ENCODE measurements at places on chromosomes 11 and 22.

- DNase-seq: no peak
- H3K4me3 ChIP-seq: no peak overlapping the region
- no peak overlapping the region for H3K27ac ChIP-seq
- no peaks in the 10 kb centered on the region for H3K36me3 ChIP-seq
- H3K27me3 ChIP-seq: no peaks in the 10 kb centered on the region
Measured at GRCh38 chr11:103541186-103541795, 432.1 kb downstream of the DYNC2H1 start.

- no peaks in the 10 kb centered on the region for H3K36me3 ChIP-seq
- peaks cover 90% of the 10 kb centered on the region for H3K27me3 ChIP-seq
- peak; percentile 1 for DNase-seq
- no peak overlapping the region for H3K27ac ChIP-seq
- H3K4me1 ChIP-seq: peaks cover 4% of the 10 kb centered on the region
Measured at GRCh38 chr11:20669820-20670684, 666 bp downstream of the NELL1 start.

DNA sequence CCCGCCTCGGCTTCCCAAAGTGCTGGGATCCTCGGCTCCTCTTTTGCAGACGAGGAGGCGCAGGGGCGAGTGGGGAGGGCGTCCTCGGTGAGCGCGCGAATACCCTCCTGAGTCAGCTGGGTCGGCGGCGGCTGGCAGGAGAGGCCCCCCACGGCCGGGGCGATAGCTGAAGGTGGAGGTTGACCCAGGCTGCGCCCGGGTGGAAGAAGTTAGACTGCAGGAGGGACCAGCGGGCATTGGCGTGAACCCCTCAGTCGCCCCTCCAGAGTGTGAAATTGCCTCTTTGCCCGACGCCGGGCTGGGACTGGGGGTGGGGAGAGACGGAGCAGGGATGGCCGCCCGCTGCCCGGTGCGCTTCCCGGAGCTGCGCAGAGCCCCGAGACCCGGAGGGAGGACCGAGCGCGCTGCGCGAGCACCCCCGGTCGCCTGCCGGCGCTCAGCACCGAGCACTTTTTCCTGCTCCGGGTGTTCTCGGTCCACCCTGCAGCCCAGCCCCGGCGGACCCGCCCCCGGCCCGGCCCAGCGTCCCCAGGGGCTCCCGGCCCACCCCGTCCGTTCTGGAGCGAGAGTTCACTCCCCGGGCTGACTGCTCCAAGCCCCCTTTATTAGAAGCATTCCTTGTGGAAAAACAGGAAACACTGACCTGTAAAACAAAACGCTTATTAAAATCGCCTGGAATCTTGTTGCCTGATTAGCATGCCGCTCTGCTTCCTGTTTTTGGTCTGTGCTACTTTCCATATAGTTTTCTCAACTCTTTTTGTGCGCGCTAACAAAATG lies 13.7 kb upstream of the CPT1A start:
- DNase-seq: no peak
- H3K27me3 ChIP-seq: peaks cover 42% of the 10 kb centered on the region
- H3K36me3 ChIP-seq: no peaks in the 10 kb centered on the region
- H3K4me3 ChIP-seq: peak overlapping the region; percentile 34
- H3K27ac ChIP-seq: no peak overlapping the region

DNA sequence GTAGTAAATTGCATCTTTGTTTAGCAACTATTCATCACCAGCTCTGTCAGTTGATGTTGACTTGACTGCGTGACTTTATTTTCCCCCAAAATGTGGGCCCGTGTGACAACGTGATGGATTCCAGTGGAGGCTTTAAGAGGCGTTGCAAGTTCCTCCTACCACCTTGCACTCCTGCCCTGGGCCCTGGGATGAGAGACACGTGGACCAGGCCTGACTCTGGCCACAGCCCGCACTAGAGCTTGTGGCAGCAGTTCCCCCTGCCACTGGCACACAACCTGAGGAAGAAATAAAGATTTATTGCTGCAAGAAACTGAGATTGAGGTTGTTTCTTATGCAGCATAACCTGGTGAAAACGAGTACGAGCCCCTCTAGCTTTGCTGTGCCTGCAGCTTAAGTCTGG lies 31.9 kb downstream of the RASD2 start:
- peaks cover 7% of the 10 kb centered on the region for H3K4me1 ChIP-seq
- no peak overlapping the region for H3K27ac ChIP-seq
- DNase-seq: no peak
- no peak overlapping the region for H3K4me3 ChIP-seq

- no peaks in the 10 kb centered on the region for H3K4me1 ChIP-seq
- no peak overlapping the region for H3K27ac ChIP-seq
- H3K27me3 ChIP-seq: no peaks in the 10 kb centered on the region
- no peak for DNase-seq
- no peak overlapping the region for H3K4me3 ChIP-seq
Measured at GRCh38 chr22:49523374-49524008, 304.2 kb downstream of the BRD1 start.

- H3K36me3 ChIP-seq: no peaks in the 10 kb centered on the region
- H3K27me3 ChIP-seq: no peaks in the 10 kb centered on the region
- H3K27ac ChIP-seq: no peak overlapping the region
- H3K4me1 ChIP-seq: no peaks in the 10 kb centered on the region
- DNase-seq: no peak
- no peak overlapping the region for H3K4me3 ChIP-seq
Measured at GRCh38 chr22:48522271-48522670, 1305.4 kb downstream of the BRD1 start.

GRCh38 chr11:129280027-129280811 lies 88.1 kb upstream of the ARHGAP32 start:
- H3K4me3 ChIP-seq: peak overlapping the region; percentile 35
- no peak for DNase-seq
- no peaks in the 10 kb centered on the region for H3K36me3 ChIP-seq
- no peak overlapping the region for H3K27ac ChIP-seq
- H3K27me3 ChIP-seq: peaks cover 23% of the 10 kb centered on the region
- peaks cover 4% of the 10 kb centered on the region for H3K4me1 ChIP-seq

DNA sequence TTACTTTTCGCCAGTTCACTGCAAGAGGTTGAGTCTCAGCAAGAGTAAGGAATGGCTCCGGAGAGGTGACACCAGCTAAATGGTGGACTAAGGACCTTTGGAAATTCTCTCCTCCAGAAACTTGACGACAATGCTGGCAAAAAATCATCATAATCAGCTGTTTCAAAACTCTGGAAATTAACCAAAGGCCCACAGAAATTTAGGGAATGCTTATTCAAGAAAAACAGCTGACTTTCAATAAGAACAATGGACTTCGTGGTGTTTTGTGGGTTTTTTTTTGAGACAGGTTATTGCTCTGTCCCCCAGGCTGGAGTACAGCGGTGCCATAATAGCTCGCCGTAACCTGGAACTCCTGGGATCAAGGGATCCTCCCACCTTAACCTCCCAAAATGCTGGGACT lies 68.4 kb upstream of the SEPTIN5 start:
- DNase-seq: no peak
- H3K36me3 ChIP-seq: no peaks in the 10 kb centered on the region
- no peaks in the 10 kb centered on the region for H3K27me3 ChIP-seq

DNA sequence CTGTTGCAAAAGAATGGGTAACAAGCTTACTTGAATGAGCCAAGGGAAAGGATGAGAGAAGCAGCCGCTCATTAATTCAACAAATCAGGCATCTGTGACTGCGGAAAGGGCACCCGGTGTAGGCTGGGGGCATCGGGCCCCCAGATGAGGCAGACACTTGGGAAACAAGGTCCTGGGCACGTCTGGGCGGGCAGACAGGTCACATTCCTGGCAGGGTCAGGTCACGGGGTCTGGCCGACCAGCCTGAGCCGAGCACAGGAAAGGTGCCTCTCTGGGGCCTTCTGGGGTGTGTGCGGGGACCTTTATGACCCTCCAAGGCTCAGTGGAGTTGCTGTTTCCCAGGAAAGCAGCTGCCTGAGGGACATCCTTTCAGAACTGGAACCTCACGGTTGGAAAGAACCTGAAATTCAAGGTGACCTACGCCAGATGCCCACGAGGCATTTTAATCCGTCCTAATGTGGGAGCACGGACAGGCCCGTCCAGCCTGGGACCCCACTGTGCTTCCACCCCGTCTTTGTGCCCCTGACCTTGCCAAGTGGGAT lies 57.1 kb downstream of the ST14 start:
- H3K4me1 ChIP-seq: no peaks in the 10 kb centered on the region
- no peak for DNase-seq
- H3K36me3 ChIP-seq: no peaks in the 10 kb centered on the region
- H3K27me3 ChIP-seq: no peaks in the 10 kb centered on the region
- no peak overlapping the region for H3K4me3 ChIP-seq
- no peak overlapping the region for H3K27ac ChIP-seq

DNA sequence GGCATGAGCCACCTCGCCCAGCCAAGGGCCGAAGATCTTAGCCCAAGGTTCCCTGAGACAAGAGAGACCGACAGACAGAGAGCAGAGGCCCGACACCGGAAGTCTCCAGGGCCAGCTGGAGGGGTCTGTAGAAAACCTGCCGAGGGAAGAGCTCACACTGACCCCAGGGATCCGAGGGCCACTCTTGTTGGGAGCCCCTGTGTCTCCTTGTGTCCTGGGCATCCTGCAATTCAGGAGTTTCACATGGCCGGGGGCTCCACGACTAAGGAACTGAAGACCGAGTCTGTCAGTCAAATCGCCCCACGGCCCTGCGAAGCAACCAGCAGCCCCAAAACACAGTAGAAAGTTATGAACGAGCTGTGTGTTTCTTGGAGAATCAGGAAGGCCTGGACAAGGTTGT lies 1482.0 kb downstream of the BRD1 start:
- no peaks in the 10 kb centered on the region for H3K4me1 ChIP-seq
- H3K36me3 ChIP-seq: no peaks in the 10 kb centered on the region
- DNase-seq: no peak
- no peak overlapping the region for H3K27ac ChIP-seq
- no peaks in the 10 kb centered on the region for H3K27me3 ChIP-seq
- no peak overlapping the region for H3K4me3 ChIP-seq

- H3K27ac ChIP-seq: no peak overlapping the region
- peaks cover 5% of the 10 kb centered on the region for H3K4me1 ChIP-seq
- H3K4me3 ChIP-seq: no peak overlapping the region
- peaks cover 5% of the 10 kb centered on the region for H3K27me3 ChIP-seq
- H3K36me3 ChIP-seq: no peaks in the 10 kb centered on the region
- DNase-seq: no peak
Measured at GRCh38 chr11:89493431-89493830, 2.3 kb upstream of the NOX4 start.

- peaks cover 8% of the 10 kb centered on the region for H3K27me3 ChIP-seq
- no peak overlapping the region for H3K27ac ChIP-seq
- H3K4me1 ChIP-seq: no peaks in the 10 kb centered on the region
- H3K4me3 ChIP-seq: no peak overlapping the region
- no peaks in the 10 kb centered on the region for H3K36me3 ChIP-seq
Measured at GRCh38 chr22:43911351-43911750, 12.3 kb upstream of the PNPLA3 start.

Measured in cardiac muscle cell (in vitro differentiated cells and primary cell).